ENCODE measurements at places on chromosomes 11 and 22.

DNA sequence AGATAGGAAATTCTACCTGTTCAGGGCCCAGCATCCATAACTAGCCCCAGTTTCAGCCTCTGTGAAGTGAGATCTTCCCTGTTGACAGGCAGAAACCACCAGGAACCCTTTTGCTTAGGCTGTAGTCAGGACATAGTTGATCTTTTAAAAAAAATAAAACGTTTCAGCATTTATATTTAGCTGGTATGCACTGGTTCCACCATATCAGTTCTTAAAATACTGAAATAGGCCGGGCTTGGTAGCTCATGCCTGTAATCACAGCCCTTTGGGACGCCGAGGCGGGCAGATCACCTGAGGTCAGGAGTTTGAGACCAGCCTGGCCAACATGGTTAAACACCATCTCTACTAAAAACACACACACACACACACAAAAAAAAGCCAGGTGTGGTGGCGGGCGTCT lies 35.3 kb downstream of the GALNT18 start:
- no peak for DNase-seq

- DNase-seq = no peak
Measured at GRCh38 chr11:10320736-10321465, 16.0 kb downstream of the ADM start.

DNA sequence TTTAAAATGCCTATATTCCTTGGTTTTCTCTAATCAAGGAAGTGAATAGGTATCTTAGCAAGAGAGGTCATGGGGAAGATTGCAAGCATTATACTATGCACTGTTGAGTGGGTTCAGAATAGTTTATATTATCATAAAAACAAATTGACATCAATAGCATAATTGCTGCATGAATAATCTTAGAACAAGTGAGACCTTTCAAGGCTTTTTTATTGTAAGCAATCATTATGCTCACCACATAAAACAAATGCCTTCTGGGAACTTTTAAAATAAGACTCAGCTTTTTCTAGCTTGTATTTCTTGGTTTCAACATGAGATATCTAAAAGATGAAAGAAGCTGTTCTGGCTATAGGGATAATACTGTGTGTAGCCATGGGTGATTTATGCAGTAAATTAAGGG lies 135.6 kb upstream of the ZC3H12C start:
- DNase-seq = no peak

GRCh38 chr11:124874571-124875255 lies 9.5 kb downstream of the ROBO3 start:
- DNase-seq = no peak

DNA sequence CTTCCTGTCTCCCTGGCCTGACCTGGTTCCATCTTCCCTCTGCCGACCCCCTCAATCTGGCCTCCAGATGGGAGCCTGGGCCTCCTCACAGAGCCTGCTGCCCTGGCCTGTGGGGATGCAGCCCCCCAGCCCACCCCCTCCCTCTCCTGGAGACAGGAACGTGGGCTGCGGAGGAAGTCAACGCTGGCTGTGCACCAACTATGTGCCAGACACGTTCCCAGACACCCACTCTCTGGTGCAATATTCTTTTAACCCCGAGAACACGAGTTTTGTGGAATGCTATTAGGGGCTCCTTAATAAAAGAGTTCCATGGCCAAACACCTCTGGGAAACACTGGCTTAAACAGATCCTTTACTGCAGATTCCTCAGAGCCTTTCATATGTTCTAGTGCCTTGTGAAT lies 15.9 kb downstream of the WNT11 start:
- no peak for DNase-seq
